ENCODE measurements at places on chromosomes 13 and 19. TPM values are rescaled to one million over a fixed set of nuclear protein-coding genes. Genes with fewer than 3 reads are reported as not detected.

The FUT1 gene
- 6.2 TPM for total RNA-seq

- DNase-seq, result no peak
Measured at GRCh38 chr13:41488124-41488523, 30.8 kb downstream of the RGCC start.

DNA sequence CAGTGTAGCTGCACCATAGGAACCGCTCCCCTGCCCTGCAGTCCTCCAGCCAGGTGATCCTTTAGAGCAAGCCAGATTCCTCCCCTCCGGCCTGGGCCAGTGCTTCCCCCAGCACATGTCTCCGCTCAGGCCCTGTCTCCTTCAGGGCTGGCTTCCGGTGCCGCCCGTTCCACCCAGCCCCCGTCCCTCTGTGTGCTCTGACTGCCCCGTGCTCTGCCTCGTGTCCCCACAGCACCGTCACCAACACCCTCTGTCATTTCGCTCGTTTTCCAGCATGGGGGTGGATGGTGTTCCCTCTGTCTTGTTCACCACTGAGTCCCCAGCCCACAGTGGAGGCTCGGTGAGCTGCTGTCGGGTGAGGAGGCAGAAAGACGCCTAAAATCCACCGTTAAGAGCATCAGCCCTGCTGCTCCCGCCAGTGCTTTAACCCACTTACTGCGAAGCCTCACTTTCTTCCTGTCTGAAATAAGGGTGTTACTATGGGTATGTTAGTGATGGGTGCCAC is 54.5 kb downstream of the TSSK6 start:
- peak; percentile 30 for DNase-seq

GRCh38 chr13:23695711-23696464 is 125.7 kb downstream of the TNFRSF19 start:
- DNase-seq, result no peak

- no peak for DNase-seq
Measured at GRCh38 chr13:39100996-39101738, 62.9 kb downstream of the NHLRC3 start.

- DNase-seq, result no peak
Measured at GRCh38 chr19:29893606-29894284, 48.3 kb upstream of the URI1 start.

- DNase-seq, result no peak
Measured at GRCh38 chr13:52936806-52937205, 88.4 kb upstream of the PCDH8 start.

DNA sequence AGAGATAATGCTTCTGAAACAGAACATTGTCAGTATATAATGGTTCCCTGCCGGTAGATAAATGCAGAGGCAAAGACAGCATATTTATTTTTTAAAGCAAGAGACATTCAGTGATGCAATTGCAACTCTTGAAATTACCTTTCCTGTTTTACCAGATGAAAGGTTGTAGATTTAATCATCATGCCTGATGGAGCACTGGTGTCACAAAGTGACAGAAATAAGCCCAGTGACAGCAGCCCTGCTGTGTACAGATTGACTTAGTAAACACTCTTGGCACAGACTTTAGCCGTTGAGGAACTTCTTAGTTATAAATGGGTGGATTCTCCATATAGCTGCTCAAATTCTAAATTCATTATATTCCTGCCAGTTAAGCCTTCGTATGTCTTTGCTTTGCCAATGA is 172.5 kb downstream of the ITGBL1 start:
- DNase-seq, result no peak

The ZNF773 gene
- total RNA-seq, result 12.8 TPM

The C5AR2 gene
- 6.6 TPM for total RNA-seq

- DNase-seq, result no peak
Measured at GRCh38 chr19:49415102-49415809, 8.0 kb downstream of the PTH2 start.

DNA sequence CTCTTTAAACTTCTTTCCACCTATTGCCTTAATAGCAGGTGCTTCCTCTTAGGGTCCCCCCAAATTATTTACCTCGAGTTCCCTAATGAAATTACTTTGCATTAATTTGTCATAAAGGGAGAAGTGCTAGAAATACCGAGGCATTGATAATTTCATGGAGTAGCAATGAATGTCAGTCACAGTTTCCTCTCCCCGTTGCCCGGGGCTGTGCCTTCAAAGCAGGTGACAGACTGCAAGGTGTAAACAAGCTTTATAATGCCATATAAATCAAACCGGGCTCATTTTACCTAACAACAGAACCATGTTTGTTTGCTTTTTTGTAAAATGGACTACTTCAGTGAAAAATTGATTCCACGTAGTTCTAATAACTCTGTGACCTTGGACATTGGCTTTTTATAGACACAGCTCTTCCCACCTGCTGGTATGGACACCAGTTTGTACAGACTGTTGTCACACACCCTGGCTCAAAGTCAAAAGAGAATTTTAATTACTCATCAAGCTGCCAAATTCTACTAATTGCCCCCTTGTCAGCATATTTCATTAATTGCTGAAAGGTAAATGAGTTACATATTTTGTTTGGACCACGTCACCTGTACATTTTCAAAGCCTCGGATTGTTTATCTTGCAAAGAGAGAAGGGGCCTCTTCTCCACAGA is 171.1 kb downstream of the STK24 start:
- no peak for DNase-seq

DNA sequence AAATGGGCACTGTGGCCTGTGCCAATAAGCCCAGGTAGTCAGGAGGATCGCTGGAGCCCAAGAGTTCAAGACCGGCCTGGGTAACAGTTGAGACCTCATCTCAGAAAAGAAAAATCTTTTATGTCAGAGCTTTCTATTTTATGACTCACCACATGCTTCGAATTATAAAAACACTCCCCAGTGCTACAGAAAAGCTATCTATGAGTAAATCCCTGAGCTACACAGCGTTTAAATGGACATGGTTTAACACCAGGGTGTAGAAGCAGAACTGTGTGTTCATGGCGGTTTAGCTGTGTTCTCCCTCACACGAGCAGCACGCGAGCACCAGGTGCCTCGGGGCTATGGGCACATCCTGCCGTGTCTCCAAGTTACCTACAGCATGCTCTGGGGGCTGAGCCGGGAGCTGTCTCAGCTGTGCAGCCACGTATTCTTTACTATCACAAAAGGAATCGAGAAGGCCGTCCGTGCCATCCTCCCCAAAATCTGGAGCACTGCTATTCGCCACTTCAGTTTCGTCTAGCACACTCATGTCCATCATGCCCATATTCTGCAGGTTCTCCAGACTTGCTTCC is 6.7 kb downstream of the SAFB2 start:
- DNase-seq, result no peak

GRCh38 chr19:1748115-1748872 is 5.0 kb upstream of the ONECUT3 start:
- no peak for DNase-seq

The EXOC3L2 gene
- 0.64 TPM for total RNA-seq

DNA sequence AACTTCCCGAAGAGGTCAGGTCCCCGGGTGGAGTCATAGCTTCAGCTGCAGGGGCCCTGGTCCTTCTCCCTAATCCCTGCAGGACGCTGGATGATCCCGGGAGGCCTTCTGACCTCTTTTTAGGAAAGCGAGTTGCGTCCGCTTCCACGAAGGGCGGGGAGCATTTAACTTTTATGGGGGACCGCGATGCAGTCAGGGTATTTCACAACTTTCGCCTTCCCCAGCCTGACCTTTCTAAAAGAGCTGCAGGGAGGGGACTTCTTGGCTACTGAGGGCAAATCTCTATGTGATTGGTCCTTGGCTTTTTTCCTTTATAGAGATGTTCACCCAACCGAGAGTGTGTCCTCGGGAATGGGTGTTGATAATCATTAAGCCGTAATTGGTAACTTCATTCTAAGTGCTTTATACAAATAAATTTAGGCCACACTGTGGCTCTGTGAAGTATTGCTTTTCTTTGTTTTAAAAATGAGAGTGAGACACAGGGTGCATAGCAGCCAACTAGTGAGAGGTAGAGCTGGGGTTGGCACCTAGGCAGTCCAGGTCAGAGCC is 778 bp downstream of the ZNF230 start:
- no peak for DNase-seq

The ZNF415 gene
- 17.7 TPM for total RNA-seq

DNA sequence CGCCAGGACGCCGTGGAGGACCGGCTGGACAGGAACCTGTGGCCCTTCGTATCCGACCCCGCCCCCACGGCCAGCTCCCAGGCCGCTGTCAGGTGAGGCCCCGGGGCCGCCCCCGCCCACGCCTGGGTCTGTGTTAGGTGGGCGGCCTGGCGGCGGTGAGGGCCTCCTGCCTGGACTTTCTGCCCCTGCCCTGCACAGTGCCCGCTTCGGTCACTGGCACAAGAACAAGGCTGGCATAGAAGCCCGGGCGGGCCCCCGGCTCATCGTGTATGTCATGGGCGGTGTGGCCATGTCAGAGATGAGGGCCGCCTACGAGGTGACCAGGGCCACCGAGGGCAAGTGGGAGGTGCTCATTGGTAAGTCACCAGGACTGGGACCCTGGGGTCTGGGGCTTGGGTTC is 10.2 kb downstream of the STXBP2 start:
- no peak for DNase-seq

- DNase-seq, result no peak
Measured at GRCh38 chr13:101830035-101830434, 377.6 kb downstream of the ITGBL1 start.

GRCh38 chr13:25762795-25763377 is 288.9 kb downstream of the SHISA2 start:
- DNase-seq, result no peak

The GPR4 gene
- 1.2 TPM for total RNA-seq

DNA sequence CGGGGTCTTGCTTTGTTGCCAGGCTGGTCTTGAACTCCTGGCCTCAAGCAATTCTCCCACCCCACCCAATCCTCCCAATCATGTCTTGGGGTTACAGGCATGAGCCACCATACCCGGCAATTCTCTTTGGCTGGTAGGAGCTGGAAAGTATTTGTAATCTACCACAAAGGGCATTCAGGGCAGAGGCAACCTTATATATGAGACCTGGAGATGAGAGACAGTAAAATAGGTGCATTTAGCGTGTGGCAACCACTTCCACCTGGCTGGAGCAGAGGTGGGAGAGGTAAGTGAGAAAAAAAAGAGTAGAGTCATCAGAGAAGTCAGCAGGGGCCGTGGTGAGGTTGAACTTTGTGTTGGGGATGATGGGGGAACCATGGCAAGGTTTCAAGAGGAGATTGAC is 36.8 kb downstream of the VAV1 start:
- no peak for DNase-seq

DNA sequence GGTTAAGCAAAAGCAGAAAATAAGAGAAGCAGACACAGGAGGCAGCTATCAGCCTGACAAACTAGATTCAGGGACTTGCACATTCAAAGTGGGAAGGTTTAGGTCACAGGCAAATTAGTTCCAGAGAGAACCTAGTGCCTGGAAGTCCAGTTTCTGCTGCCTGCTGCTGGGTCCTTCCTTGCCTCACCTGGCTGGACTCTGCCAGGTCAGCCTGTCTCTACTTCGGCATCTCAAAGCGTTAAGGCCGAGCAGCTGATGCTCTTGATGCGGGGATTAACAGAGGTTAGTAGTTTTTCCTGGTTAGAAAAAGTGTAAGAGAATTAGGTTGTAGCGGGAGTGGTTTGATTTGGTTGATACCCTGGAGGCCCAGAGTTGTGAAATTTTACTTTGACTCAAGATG is 52.0 kb downstream of the KLF5 start:
- no peak for DNase-seq

DNA sequence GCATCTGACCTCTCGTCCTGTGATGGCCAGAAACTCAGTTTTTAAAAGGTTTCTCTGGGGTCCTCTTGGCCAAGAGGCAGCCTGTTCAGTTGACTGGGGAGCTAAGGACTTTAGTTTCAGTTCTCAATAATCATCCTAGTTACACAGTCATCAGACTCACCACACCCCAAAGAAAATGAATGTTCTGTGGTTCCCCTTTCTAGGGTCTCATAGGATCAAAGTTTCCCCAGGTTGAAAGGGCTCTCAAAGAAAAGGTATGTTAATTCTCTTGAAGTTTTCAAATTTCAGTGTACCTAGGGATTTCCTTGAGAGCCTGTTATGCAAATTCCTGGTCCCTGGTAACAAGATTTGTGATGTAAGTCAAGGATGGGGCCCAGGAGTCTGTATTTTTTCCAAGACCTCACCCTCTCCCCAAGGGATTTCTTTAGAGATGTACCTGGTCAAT is 94.9 kb downstream of the FAM216B start:
- DNase-seq, result no peak

GRCh38 chr19:43700395-43701000 is 15.4 kb upstream of the IRGC start:
- DNase-seq, result no peak

DNA sequence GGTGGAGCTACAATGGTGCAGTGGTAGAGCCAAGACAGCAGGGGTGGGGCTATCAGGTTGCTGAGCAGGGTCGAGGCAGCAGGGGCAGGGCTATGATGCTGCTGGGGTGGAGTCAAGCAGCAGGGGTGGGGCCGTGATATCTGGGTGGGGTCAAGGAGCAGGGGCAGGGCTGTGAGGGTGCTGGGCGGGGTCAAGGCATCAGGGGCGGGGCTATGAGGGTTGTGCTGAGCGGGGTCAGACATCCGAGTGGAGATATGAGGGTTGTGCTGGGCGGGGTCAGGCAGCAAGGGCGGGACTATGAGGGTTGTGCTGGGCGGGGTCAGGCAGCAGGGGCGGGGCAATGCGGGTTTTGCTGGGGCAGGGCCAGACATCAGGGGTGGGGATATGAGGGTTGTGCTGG is 14.7 kb downstream of the HCN2 start:
- DNase-seq, result no peak

The ZNF528 gene
- total RNA-seq, result 20.5 TPM

Data from breast epithelium (tissue), 4 donors.